ENCODE measurements at places on chromosomes 3 and 15. TPM values are rescaled to one million over a fixed set of nuclear protein-coding genes. Genes with fewer than 3 reads are reported as not detected.

IL1RAP gene
- polyA plus RNA-seq: 17.2 TPM

CACNA2D3 gene
- polyA plus RNA-seq: 6.2 TPM

DUOX1 gene
- not detected for polyA plus RNA-seq

PPP1R14D gene
- not detected for polyA plus RNA-seq

MESP2 gene
- not detected for polyA plus RNA-seq

AMOTL2 gene
- polyA plus RNA-seq: 10.5 TPM

MYL3 gene
- not detected for polyA plus RNA-seq

GOLGA8J gene
- polyA plus RNA-seq: not detected

TMCO5A gene
- polyA plus RNA-seq: not detected

WNT5A gene
- polyA plus RNA-seq: 9.9 TPM

CLEC3B gene
- polyA plus RNA-seq: not detected

ANKUB1 gene
- polyA plus RNA-seq: not detected

RTP1 gene
- not detected for polyA plus RNA-seq

TEX55 gene
- not detected for polyA plus RNA-seq

CLRN1 gene
- not detected for polyA plus RNA-seq

PDIA3 gene
- polyA plus RNA-seq: 226 TPM

KBTBD13 gene
- not detected for polyA plus RNA-seq

DUOXA2 gene
- polyA plus RNA-seq: not detected

VEPH1 gene
- 0.32 TPM for polyA plus RNA-seq

ANXA2 gene
- polyA plus RNA-seq: 11.5 TPM

PPM1L gene
- 20.3 TPM for polyA plus RNA-seq

SLCO2A1 gene
- not detected for polyA plus RNA-seq

CHRNA7 gene
- polyA plus RNA-seq: 1.7 TPM

ARID3B gene
- 1.6 TPM for polyA plus RNA-seq

GOLGA8H gene
- polyA plus RNA-seq: not detected

TIMP4 gene
- polyA plus RNA-seq: 21.4 TPM

CHL1 gene
- 62.3 TPM for polyA plus RNA-seq

CCR3 gene
- not detected for polyA plus RNA-seq

Data from Purkinje cell (primary cell).